Activated CD8-positive, alpha-beta memory T cell treated with anti-CD3 and anti-CD28 coated beads, Interleukin-2, amount 10 ng/mL, durations not matched to agents 7 days and 5 days (primary cell): ENCODE measurements at places on chromosomes 4 and X.

DNA sequence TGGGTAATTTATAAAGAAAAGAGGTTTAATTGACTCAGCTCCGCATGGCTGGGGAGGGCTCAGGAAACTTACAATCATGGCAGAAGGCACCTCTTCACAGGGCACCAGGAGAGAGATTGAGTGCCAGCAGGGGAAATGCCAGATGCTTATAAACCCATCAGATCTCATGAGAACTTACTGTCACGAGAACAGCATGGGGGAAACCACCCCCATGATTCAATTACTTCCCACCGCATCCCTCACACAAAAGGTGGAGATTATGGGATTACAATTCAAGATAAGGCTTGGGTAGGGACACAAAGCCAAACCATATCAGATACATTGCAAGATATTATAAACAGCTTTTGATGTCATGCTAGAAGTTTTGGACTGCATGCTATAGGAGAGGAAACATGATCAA lies 204.3 kb downstream of the VEGFC start:
- DNase-seq, result no peak

GRCh38 chr4:149784018-149784417 lies 31.6 kb downstream of the IQCM start:
- no peak for DNase-seq

DNA sequence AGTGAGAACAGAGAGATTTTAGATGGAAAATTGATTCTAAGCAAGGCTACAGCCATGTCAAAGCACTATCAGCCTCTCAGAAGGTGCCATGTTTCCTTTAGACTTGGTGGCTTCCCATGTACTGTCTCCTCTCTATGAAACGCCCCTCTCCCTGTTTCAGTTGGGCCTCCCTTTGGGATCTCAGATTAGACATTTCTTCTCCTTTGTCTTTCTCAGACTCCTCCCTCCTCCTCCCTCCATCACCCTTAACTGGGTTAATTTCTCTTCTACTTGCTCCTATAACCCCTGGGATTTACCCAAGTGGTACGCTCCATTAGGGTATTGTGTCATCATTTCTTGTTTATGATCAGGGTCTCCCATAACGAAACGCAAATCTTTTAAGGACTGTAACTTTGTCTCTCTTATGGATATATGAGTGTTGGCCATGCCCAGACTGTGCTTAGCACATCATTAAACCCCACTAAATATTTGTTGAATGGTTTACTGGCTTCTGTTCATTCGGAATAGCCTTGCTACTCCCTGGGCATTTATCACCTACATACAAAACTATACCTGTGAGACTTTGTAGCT lies 106.8 kb downstream of the FAM9B start:
- no peak for DNase-seq

DNA sequence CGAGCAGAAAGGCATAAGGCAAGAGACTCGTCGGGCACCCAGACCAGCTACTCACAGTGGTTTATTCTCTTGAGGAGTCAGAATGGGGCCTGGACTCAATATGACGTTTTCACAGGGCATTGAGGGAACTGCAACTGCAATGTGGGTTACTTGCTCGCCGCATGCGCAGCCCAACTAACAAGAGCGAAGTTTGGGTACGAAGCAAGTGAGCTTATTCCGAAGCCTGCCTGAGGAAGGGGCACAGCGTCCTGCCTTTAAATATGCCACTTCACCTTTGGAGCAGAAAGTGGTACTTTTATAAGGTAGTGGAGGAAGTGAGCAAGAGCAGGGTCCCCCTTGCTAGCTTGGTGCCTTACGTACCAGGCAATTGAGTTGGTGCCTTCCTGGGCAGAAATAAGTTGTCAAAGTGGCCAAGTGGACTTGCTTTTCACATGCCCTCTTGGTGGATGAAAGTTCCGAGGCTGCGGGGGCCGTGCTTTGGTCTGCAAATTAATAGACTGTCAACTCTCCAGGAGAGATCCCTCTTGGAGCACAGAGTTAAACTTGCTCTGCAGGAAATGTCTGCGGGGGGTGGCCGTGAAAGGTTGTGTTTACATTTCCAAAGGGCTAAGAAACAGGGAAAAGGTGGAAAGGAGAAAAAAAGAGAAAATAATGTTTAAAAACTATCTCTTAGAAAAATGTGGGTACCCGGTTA lies 480.4 kb downstream of the TRIML1 start:
- DNase-seq, result no peak

DNA sequence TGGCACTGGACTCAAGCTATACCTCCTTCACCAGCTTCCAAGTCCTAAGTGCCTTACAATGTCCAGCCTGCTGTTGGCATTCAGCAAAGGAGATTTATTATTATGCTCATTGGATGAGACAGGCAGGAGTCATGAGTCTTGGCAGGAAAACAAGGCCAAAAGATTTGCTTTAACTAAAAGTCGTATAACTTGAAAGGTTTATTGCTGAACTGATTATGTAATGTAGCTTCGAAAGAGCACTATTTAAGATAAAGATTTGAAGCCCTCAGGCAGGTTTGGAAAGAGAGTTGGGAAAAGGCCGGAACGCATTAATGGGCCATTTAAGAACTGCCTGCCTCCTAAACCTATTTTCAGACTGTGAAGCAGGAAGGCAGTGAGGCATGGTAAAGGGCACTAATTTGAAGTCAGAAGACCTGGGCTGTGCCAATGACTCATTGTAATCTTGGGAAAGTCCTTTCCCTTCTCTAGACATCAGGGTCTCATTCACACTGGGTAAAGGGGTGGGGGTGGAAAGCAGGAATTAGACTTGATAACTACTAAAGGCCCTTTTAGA lies 280.5 kb upstream of the EDA2R start:
- no peak for DNase-seq

DNA sequence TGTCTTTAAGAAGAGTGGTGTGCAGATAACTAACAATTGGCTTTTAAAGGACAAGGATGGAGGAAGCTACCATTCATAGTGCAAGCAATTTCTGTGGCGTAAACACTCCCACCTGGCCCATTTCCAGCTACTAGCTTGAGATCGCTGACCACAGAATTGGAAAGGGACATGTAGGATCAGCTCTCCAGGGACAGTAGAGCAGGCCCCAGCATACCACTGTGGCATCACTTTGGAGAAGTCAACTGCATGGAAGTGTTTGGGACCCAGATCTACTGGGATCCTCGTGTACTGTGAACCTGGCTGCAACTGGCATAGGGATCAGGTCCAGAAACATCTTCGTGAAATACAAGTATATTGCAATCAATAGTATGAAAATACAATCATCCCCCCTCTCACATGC lies 515.0 kb downstream of the INPP4B start:
- DNase-seq, result no peak

DNA sequence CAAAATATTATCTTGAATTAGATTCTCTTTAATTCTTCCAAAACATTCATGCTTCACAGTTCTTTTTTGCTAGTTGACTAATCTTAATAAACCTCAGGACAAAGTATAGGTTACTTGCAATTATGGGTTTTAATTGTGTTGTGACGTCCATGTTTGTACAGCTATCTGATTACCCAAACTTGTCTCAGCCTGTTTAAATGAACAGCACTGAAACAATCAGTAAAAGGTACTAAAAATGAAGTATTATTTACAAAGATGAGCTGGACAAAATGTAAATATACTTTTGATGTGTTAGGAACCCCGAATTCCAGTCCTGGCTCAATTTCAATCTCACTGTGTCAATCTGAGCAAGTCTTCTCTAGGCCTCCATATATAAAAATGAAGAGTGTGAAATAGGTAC lies 57.4 kb upstream of the SLC6A14 start:
- DNase-seq, result no peak

DNA sequence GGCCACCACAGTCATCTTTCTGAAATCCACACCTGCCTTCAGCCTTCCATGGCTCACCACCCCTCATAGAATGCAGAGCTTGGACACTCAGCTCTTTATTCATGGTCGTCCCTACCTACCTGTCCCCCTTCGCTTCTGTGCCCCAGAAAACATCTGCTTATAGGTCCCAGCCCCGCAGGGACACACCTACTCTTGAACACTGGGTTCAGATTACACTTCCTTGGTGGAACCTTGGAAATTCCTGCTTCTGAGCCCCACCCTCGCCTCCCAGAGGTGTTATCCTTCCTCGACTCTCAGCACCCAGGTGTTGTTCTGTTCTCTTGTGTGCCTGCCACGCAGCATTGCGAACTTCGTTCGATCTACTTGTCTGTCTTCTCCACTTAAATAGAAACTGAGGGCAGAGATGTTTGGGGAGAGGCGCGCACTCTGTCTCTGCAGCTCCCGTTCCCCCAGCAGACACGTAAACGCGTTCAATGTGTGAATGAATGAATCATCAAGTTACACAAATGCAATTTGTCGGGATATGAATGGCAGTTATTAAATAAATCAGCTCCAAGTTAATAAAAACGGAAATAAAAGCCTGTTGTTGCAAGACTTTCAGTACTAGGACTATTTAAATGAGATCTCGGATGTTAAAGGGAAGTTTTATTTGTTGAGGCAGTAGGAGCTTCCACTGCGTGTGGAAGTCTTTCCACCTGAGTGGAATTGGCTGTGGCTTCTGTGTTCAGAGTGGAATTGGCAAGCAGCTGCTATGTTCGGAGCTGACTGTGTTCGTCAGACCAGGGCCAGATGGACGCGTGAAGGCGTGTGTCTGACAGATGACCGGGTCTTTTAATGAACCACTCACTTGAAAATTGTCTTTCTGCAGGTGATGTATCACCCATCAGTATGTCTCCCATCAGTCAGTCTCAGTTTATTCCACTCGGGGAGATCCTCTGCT lies 95.6 kb downstream of the STOX2 start:
- DNase-seq, result no peak

GRCh38 chr4:48227662-48228061 lies 42.0 kb downstream of the TEC start:
- no peak for DNase-seq

- DNase-seq, result no peak
Observed at GRCh38 chrX:73647212-73647611, 84.2 kb downstream of the CHIC1 start.

- DNase-seq, result no peak
Observed at GRCh38 chr4:26878794-26879391, 18.3 kb downstream of the STIM2 start.

GRCh38 chr4:181905708-181906107 lies 337.5 kb upstream of the TENM3 start:
- no peak for DNase-seq

DNA sequence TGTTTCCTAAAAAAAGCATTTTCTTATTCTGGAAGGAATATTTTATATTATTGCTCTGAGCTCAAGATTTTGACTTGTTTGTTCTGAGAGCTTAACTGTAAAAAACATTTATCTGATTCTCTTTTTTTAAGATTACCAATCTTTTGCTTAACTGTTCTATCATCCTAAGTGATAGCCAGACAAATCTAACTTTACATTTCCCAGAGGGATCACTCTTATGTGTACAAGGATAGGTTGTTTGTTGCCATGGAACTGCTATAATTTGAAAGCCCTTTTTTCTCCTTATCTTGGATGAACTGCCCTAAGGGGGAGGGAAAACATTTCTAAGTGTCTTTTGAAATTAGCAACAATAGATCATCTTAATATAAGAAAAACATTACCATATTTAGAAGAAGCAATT lies 494.7 kb downstream of the TRAM1L1 start:
- no peak for DNase-seq

GRCh38 chr4:5003372-5003857 lies 15.8 kb downstream of the CYTL1 start:
- DNase-seq, result no peak

DNA sequence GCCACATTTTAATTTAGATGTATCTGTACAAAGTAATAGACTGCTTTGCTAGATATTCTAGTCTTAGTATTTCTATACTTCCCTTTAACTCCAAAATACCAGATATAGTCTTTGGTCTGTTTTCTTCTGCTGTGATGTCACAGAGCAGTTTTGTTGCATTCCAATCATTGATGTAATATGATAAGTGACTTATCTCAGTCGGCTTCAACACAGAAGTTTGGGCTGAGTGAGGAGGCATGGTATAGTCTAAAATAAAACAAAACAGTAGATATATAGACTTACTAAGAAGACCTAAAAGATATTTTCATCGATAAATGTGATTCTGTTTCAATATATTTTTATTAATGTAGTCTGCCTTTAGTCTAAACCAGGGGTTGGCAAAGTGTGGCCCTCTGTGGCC lies 169.9 kb downstream of the DCK start:
- DNase-seq, result no peak

- DNase-seq, result no peak
Observed at GRCh38 chr4:3690551-3691152, 75.5 kb upstream of the ADRA2C start.

GRCh38 chr4:83267121-83267829 lies 17.3 kb downstream of the COQ2 start:
- DNase-seq, result no peak

GRCh38 chrX:151737494-151737893 lies 2.9 kb downstream of the CNGA2 start:
- no peak for DNase-seq

GRCh38 chr4:90503677-90504076 lies 376.5 kb downstream of the CCSER1 start:
- no peak for DNase-seq

DNA sequence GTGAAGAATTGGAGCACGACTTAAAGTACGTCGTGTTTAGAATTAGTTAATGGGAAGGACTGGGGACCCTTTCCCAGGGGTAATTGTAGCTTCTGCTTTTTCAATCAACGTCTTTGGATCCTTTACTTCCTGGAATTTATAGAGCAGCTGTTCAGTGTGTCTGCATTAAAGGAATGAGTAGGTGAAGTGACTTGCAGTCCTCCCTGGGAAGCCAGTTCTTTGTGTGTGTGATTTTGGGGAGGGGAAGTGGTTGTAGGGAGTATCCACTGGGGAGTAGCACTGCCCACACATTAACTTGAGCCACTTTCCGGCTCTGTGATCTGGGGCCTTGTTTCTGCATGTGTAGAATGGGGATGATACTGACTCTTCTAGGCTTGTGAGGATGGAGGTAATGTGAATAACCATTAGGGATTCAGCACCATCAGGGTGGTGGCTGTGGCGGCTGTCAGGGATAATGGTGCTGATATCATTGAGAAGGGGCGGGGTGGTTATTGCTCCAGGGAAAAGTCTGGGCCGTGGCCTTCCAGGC lies 54.7 kb downstream of the TMEM131L start:
- no peak for DNase-seq

- DNase-seq, result no peak
Observed at GRCh38 chrX:37425370-37425769, 76.2 kb downstream of the PRRG1 start.

DNA sequence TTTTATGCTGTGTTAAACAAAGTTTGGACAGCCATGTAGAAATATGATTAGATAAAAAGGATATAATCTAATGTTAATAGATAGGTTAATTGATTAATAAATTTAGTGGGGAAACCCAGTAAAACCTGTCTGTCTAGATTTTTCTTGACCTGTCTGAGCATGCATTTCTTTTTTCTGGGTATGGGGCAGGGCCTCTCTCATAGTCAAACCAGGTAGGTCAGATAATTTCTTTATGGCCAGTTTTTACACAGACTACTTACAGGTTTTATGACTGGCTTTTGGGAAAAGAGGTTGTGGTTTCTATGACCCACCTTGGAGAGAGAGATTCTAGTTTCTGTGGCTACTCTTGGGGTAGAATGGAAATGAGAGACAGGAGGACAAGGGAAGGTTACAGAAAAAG lies 135.6 kb upstream of the EPHA5 start:
- no peak for DNase-seq

GRCh38 chr4:165378745-165379677 lies at the start of gene CPE:
Gene CPE, plus strand, starts transcription at chr4:165379008. Its CDS starts 214 bp downstream, at chr4:165379222.
- peak; percentile 58 for DNase-seq
